CD8-positive, alpha-beta memory T cell (primary cell): ENCODE measurements at places on chromosomes 4 and X. TPM values are rescaled to one million over a fixed set of nuclear protein-coding genes. Genes with fewer than 3 reads are reported as not detected.

Gene PCDH7
- not detected for total RNA-seq

Gene MAGEA9B
- not detected for total RNA-seq

Gene IGSF1
- total RNA-seq = not detected

Gene KIT
- total RNA-seq = 0.39 TPM

Gene BMPR1B
- not detected for total RNA-seq

Gene PAGE2
- total RNA-seq = not detected
